Uterus (tissue), 4 donors: ENCODE measurements at places on chromosomes 13 and 19. TPM values are rescaled to one million over a fixed set of nuclear protein-coding genes. Genes with fewer than 3 reads are reported as not detected.

Gene SH2D3A
- 1.0 TPM for total RNA-seq

DNA sequence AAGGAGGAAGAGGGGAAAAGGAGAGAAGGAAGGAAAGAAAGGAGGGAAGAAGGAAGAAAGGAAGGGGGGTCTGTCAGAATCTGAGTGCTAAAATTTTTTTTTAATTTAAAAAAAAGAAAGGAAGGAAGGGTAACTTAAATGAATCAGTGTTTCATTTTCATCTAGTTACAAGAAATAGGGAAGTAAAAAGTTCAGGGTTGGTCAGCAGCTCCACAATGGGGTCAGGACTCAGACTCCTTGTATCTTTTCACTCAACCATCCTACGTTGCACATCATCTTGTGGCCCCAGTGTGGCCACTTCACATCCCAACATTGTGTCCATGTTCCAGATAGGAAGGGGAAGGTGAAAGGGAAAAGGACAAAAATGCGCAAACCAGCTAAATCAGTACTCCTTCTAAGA lies 14.3 kb upstream of the FNDC3A start:
- no peak for DNase-seq

- DNase-seq, result no peak
Measured at GRCh38 chr13:81051873-81052272, 710.9 kb upstream of the SPRY2 start.

Gene CACNG6
- not detected for total RNA-seq
